ENCODE measurements at places on chromosomes 11 and 22. TPM values are rescaled to one million over a fixed set of nuclear protein-coding genes. Genes with fewer than 3 reads are reported as not detected.

The NLRX1 gene
- total RNA-seq, result 14.0 TPM

The TCN1 gene
- not detected for total RNA-seq

The RAB39A gene
- total RNA-seq, result not detected

The KDM4E gene
- not detected for total RNA-seq

The LUZP2 gene
- total RNA-seq, result 8.0 TPM

The APOL4 gene
- total RNA-seq, result not detected

The BLID gene
- total RNA-seq, result 46.5 TPM

The FIBIN gene
- 51.4 TPM for total RNA-seq

The OR4P4 gene
- total RNA-seq, result not detected

The MS4A4E gene
- not detected for total RNA-seq

The CHADL gene
- 3.0 TPM for total RNA-seq

The TBC1D22A gene
- total RNA-seq, result 15.9 TPM

The NAALADL1 gene
- 17.3 TPM for total RNA-seq

The PATZ1 gene
- 13.7 TPM for total RNA-seq

The GGTLC3 gene
- not detected for total RNA-seq

The MRGPRX3 gene
- total RNA-seq, result not detected

The PRODH gene
- not detected for total RNA-seq

The C22orf23 gene
- 0.59 TPM for total RNA-seq

The TSPAN18 gene
- 0.30 TPM for total RNA-seq
